WTC11 (cell line): ENCODE measurements at places on chromosomes 3 and 15. TPM values are rescaled to one million over a fixed set of nuclear protein-coding genes. Genes with fewer than 3 reads are reported as not detected.

The CHRFAM7A gene
- 6.2 to 8.7 TPM (median 8.2 TPM) in 3 replicates for total RNA-seq

The CPLX3 gene
- 0.09 to 0.21 TPM (median 0.09 TPM) in 3 replicates for total RNA-seq

The NR2C2 gene
- total RNA-seq = 48.6 to 51.5 TPM (median 50.8 TPM) in 3 replicates

The C3orf85 gene
- not detected in 3 replicates for total RNA-seq

The ARPP21 gene
- not detected in 3 replicates for total RNA-seq

- H3K4me3 ChIP-seq = no peak overlapping the region
- H3K27ac ChIP-seq = no peak overlapping the region
- H3K27me3 ChIP-seq = no peaks in the 10 kb centered on the region
- peaks cover 3% of the 10 kb centered on the region for H3K36me3 ChIP-seq
- no peaks in the 10 kb centered on the region for H3K4me1 ChIP-seq
These were observed 20.1 kb downstream of the IFT122 start for GRCh38 chr3:129460155-129460554.

DNA sequence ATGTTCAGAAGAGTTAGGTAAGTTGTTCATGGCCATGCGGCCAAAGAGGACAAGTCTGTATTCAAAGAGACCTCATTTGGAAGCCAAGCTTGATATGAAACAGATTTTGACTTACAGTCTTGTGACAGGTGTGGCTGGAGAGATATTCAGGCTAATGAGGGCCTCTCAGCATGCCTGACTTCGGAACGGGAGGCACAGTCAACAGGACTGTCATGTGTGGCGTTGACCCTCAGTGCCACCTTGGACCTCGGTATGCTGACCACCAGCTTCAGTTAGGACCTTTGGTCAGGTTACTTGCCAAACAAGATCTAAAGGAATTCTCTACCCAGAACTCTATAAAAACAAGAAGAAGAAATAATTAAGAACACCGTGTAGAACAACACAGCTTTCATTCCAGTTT lies 124.1 kb downstream of the CHST2 start:
- no peak overlapping the region for H3K4me3 ChIP-seq
- peaks cover 8% of the 10 kb centered on the region for H3K4me1 ChIP-seq
- no peak for DNase-seq
- no peak overlapping the region for H3K27ac ChIP-seq

DNA sequence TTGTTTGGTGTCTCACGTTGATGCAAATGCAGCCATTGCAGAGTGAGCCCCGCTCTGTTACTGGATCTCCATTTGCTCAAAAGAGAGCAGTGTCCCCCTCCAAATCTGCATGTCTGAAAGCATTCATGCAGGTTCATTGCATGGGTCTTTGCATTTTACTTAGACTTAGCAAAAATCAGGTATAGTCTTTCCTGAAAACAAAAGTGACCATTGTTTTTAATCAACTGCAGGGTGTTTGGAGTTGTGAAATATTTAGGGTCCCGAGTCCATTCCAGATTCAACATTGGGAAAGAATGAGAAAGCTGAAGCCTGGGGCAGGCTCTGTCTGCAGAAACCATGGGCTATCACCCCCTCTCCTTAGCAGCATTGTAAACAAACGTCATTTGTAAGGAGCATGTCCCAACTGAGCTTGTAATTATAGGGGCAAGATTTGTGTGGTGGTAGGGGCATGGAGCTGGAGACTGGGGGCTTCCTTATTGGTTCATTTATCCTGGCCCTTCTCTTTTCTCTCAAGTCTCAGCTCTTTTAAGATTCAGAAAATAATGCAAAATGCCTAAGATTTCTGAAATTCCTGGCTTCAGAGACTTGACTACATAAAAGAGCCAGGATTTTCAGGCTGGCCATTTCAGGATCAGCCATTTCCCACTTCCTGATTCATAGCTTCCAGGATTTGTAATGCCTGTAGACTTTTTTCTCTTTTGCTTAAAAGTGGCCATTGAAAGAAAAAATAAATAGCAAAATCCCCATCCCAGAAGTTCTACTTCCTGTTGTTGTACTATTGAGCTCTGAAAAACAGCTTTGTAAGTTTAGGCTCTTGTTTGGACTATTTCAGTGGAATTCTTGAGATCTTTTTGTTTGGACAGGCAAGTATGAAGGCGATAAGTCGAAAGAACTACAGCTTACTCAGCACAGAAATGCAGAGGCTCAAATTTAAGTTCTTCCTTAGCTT lies 23.0 kb downstream of the IGF1R start:
- H3K4me3 ChIP-seq = peak overlapping the region; percentile 49
- no peaks in the 10 kb centered on the region; the same call in 1 of the 2 replicates for H3K36me3 ChIP-seq
- peaks cover 89% of the 10 kb centered on the region for H3K4me1 ChIP-seq
- no peaks in the 10 kb centered on the region for H3K27me3 ChIP-seq
- DNase-seq = no peak

GRCh38 chr3:169613053-169613803 lies 50.3 kb downstream of the MECOM start:
- H3K4me1 ChIP-seq = peaks cover 22% of the 10 kb centered on the region
- H3K4me3 ChIP-seq = no peak overlapping the region
- H3K27me3 ChIP-seq = no peaks in the 10 kb centered on the region; the same call in 1 of the 2 replicates
